HS-27A (cell line): ENCODE measurements at places on chromosomes 12 and 14.

DNA sequence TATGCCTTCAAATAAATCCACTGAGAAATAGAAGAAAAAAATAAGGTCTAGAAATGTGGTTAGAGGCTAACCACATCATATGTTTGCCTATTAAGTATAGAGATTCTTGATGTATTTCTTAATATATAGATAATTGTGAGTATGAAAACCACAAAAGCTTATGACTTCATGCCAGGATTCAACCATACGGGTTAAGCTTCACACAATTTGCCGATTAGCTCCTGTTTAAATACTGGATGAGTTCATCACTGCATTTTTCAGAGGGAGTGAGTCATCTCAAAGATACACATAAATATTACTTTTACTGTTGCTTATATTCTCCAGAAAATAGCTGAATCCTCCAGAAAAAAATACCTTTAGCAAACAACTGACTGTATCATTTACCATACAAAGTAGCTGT, 79.6 kb downstream of the RPL10L start:
- DNase-seq, result no peak

GRCh38 chr12:31874961-31875608, 84.1 kb upstream of the RESF1 start:
- DNase-seq, result no peak

- DNase-seq, result no peak
These were observed 286.9 kb downstream of the ERC1 start for GRCh38 chr12:1277905-1278304.

- no peak for DNase-seq
These were observed 406.3 kb upstream of the FAR2 start for GRCh38 chr12:28742791-28743190.
